T-helper 1 cell (primary cell): ENCODE measurements at places on chromosomes 16 and 17.

DNA sequence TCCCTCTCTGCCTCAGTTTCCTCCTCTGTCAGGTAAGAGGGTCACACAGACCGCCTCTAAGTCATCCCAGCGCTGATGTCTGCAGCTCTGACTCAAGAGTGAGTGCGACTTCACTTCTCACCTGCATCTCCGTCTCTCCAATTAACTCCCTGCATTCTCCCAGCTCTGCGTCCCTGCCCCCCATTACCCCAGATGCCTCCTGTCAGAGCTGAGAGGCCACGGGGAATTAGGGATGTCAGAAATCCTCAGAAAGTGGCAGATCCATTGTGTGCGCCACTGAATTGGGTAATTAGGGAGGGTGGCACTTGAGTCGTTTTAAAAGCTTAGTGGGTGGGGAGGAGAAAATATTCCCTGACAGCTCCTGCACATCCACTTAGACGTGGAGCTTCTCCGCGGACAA, 885.4 kb upstream of the EEF2KMT start:
- no peak for DNase-seq

DNA sequence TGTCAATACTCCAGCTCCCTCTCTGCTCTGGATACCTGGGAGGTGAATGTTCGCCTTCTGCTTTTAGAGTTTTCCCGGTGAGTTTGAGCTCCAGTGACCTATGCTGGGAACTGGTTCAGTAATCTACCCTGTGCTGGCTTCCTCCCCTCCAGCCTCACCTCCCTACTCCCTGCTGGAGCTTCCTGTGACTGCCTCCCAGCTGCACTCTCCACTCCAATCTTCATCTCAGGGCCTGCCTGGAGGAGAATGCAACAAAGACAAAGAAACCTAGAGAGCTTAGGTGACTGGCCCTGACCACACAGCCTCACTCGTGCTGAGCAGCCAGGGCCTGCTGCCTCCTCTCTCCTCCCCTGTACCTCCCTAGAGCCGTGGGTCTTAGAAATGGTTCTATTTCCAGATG, 101.6 kb upstream of the FOXF1 start:
- DNase-seq: no peak

DNA sequence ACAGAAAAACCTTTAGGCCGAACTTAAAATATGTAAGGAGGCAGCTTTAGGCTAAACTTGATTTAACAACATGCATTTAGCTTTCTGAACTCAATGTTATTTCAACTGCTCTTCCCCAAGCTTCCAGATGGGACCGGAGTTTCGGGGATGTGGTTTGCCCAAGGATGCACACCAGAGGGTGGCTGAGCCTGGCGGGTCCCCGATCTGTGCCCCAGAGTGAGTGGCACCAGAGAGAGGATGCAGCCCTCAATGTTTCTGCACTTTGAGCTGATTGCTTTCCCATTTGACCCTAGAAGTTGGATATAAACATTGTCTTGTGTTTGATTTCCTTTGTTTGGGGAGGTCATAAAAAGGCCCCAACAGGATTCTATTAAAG, 348.0 kb upstream of the TNRC6C start:
- no peak for DNase-seq

DNA sequence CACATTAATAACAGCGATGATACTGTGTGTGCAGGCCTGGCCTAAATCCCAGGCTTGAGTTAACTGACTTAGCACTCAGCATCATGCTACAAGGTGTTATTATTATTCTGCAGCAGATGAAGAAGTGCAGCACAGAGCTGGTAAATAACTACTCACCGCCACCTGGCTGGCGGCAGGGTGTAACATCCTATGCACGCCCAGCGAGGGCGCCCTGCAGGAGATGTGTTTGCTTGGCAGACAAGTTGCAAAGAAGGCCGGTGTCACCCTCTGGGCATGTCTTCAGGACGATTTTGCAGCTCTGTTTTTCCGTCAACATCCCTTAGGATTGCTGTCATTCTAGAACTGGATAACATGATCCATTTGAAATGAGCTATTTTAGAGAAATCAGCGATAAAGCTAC, 30.1 kb downstream of the DNAH9 start:
- DNase-seq: no peak

GRCh38 chr17:33892717-33893591, 362.1 kb upstream of the CCL2 start:
- DNase-seq: no peak

DNA sequence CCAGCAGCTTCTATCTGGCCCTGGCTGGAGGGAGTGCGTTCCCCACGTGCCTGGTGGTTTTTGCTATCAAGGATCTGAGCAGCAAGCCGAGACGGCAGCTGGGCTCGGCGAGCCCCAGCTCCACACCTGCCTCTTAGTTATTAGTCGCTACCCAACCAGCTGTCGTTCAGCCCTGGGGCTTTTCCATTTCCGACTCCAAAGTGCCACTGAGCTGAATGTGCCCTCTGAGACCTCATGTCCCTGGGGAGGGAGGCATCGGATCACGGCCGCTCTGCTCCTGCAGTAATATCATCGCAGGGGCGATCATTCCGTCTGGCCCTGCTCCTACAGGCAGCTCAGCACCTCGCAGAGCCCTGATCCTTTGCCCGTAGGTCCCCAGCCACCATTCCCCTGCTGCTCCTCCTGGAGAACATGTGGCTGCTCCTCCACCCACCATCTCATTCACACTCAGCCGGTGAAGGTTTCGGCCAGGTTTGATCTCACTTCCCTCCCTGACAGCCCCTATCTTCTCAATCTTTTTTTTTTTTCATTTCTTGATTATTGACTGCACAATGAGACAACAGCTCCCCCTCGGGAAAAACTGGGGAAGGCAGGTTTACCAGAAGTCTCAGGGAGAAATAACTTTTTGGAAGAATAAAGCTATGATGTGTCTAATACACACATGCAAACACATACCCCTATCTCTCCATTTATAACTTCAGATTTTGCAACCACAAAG, 86.7 kb downstream of the ZFHX3 start:
- no peak for DNase-seq

GRCh38 chr16:86712158-86713009, 134.0 kb downstream of the FOXL1 start:
- DNase-seq: no peak

DNA sequence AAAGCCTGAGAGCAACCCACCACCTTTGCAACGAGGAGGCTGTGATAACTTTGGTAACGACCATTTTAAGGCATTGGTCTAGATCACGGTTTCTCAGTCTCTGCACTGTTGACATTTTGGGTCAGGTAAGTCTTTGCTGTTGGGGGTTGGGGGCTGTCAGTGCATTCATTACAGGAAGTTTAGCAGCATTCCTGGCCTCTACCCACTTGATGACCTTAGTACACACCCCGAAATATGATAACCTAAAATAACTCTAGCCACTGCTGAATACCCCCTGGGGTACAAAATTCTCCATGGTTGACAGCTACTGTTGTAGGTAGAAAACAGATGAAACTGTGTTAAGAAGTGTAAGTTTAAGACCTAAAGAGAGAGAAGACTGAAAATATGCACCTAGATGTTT, 36.3 kb downstream of the ADAMTS18 start:
- DNase-seq: no peak

DNA sequence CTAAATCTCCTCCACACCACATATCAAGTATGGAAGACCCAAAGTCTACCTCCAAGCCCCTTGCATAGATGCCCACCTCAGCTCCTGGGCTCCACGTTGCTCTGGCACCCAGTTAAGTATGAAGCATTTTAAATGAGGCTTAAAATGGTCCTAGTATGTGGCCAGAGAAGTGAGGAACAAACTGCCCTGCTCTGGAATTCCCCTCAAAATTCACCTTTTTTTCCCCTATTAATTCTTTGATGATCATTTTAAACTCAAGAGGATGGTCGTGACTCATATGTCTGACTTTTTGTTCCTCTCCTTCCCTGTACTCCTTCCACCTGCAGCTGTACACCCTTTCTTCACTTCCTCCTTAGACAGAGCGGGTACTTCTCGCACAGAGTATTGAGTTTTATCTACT, 234.5 kb upstream of the MYOCD start:
- DNase-seq: no peak

DNA sequence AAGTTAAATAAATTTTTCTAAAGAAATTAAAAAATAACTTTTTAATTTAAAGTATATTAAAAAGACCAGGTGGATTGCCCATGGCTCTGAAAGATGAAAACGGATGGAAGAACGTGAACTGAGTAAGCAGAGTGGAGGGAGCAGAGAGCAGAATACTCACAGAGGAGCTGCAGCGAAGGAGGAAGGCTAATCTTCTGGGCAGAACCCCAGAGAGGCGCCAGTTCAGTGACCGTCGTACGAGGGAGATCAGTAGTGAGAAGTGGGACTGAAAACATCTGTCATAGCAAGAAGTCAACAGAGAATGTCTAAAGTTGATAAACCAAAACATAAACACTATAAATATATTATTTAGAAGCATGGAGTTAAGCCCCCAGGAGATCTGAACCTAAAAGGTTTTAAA, 34.9 kb downstream of the UBE2G1 start:
- no peak for DNase-seq

DNA sequence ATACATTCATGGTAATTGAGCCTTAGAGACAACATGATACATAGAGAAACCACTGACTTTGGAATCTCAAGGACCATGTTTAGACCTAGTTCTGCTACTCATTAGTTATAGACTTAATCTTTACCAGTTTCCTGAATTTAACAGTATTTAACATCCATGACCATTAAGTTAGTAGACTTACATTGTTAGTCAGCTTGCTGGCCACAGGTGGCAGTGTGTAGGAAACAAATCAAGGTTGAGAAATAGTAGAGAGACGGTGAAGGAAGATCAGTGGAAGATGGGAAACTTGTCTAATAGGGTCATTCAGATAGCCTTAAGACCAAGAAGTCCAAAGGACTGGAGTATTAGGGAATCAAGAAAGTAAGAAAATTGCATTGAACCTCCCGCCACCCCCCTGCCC, 31.0 kb downstream of the OMG start:
- DNase-seq: no peak

DNA sequence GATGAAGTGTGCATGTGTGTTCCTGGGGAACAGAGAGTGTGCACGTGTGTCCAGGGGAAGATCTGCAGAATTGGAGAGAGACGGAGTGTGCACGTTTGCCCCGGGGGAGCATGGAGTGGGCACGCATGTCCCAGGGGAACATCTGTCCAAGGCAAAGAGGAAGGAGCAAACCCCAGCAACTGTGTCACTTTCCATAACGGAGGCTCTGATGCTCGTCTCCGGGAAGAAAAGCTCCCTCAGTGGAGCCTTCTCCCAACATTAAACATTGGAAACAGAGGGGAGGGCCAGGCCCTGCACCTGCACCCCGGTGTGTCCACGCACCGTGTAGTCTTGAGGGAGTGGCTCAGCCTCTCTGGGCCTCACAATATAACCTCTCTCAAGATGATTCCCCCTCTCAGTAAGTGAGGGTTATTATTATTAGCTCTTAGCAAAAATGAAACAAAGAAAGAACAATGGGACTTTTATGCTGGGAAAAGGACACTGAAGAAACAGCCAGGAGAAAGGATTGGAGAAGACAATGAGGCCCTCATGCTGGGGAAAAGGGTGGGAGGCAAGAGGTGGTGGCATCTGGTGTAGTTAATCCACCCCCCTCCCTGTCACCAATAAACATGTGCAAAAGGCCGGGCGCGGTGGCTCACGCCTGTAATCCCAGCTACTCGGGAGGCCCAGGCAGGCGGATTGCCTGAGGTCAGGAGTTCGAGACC, 7.6 kb downstream of the RAB40B start:
- DNase-seq: no peak

DNA sequence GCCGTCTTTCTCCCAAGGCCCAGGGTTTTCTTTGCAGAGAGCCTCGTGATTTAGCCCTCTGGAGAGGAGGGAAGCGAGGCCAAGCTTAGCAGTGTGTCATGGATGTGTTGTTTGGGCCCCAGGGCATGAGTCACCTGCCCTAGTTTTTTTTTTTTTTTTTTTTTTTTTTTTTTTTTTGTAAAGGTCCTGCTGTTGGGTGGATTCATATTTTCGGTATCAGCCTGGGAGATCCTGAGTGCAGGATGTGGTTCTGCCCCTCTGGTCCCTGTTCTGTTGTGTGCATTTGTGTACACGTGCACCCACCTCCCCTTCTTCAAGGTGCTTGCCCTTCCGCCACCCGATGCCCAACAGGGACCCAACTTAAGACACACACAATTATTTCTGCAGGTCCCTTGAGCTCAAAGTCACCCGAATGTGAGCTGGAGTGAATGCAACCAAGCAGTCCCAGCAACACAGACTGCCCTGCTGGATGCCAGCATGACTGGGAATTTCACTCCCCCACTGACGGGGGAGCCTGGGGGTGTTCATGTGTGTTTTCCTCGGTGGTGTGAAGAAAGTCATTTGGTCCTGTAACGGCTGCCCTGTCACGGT, 265.8 kb upstream of the TNRC6C start:
- DNase-seq: no peak

- no peak for DNase-seq
These were observed at the start of gene CA5A for GRCh38 chr16:87936375-87937230. Gene CA5A, minus strand, starts transcription at chr16:87936529. Its CDS starts 79 bp downstream, at chr16:87936450.

DNA sequence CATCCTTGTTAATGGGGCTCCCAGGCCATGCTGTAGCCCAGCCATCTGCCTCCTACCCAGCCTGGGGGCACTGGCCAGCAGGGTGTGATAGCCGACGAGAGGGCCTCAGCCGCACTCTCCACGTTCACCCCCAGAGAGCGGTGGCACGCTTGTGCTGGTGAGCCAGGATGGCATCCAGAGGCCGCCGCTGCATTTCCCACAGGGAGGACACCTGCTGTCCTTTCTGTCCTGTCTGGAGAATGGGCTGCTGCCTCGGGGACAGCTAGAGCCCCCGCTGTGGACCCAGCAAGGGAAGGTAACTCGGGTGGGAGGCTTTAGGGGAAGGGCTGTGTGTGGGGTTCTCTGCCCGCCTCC, 27.4 kb downstream of the SGSM2 start:
- no peak for DNase-seq

GRCh38 chr17:17042851-17043460, 699 bp downstream of the MPRIP start:
- DNase-seq: no peak

DNA sequence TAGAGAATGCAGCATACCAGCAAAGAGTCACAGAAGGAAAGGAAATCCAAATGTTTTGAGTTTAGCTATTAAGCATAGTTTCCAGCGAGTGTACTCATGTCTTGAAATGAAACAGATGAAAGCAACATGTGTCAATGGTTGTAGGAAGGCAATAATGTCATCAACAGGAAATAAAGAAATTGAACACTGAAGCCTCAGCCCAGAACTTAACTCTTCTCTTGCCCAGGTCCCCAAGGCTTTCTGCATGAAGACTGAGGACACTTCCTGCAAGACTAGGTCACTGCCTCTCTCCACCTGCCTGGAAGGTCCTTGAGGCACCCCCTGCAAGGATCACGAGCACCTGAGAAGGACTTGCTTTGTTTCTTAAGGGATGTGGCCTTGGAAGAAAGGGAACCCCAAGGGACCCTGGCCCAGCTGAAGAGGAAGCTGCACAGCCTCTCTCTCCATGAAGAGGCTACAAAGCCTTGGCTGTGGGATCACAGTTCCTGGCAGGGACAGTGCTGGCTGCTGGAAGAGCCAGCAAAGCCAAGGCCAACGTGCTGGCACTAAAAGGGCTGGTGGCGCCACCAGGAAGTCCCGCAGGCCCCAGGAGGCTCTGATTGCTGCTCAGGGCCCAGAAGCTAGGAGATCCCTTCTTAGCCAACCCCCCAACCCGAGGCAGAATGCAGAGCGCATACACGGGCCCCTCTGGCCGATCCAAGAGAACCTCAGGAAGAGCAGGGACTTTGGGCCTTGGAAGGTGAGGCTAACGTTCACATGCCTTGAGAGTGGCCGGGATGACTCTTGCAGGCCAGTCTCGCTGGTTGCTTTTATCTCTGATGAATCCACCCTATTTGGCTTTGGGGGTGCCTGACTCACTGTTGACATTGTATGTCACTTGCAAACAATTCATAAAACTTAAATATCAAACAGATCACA, 23.4 kb upstream of the AXIN2 start:
- DNase-seq: no peak

GRCh38 chr16:11986521-11987057, 10.1 kb downstream of the SNX29 start:
- DNase-seq: no peak

GRCh38 chr17:76467366-76467765, at the start of gene AANAT:
Gene AANAT, plus strand, starts transcription at chr17:76467603. Its CDS starts 1,144 bp downstream, at chr17:76468747.
- DNase-seq: no peak
